RWPE1 (cell line): ENCODE measurements at places on chromosomes 6 and 20.

DNA sequence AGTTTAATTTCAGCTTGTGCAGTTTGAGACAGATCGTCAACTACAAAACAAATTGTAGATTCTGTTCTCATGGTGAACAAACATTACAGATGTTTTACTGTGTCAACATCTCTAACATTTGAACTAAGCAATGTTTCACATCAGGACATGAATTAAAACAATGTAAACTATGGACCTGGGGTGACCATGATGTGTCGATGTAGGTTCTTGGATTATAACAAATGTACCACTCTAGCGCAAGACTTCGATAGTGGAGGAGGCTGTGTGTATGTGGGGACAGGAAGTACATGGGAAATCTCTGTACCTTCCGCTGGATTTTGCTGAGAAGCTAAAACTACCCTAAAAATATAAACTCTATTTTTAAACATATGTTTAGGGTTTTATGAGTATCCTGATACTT lies 17.1 kb downstream of the HIVEP2 start:
- DNase-seq, result no peak

DNA sequence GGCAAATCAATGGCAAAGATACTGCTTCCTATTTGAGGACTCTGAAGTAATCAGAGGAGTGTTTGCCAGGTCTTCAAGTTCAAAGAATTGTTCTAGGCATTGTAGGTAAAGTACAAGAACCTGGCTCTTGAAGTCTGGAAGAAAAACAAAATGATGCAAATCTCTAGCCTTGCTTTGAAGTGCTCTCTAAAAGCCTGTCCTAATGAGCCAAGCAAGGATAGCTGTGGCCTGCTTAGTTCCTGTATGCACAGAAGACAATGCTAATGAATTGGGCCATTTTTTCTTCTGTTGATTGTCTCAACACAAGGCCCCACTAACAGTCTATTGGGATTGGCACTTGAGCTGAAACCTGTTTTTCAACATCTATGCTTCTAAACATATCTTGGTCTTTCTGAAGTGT lies 165.0 kb upstream of the POU3F2 start:
- no peak for DNase-seq

DNA sequence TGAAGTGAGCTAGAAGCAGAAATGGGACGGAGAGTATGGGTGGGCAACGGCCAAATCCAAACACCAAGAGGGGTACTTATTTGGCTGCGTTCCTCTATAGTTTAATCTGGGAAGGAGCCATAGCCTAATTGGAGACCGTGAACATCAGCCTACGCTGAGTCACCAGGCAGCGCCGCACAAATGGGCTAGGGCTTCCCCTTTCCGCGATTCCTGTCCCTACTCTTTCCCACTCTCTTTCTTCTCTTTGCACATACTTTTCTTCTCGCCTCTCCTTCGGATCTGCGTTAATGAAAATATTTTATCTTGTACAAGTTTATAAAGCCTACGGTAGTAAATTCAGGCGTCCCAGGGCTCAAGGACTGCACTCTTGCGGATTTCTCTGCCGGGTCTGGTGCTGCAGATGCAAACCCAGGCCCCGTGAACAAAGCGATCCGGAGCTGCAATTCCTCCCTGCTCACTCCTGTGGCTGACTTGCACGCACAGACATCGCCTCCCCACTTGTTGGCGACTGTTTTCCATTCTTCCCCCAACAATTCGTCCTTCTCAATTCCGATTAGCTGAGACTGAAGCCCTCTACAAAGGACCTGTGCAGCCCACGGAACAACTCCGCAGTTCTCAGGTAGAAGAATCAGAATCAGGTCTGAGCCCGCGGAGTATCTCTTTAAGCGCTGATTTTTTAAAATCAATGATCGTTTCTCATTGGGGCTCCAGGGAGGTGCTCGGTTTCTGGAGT lies 4.2 kb upstream of the TBX18 start:
- no peak for DNase-seq

DNA sequence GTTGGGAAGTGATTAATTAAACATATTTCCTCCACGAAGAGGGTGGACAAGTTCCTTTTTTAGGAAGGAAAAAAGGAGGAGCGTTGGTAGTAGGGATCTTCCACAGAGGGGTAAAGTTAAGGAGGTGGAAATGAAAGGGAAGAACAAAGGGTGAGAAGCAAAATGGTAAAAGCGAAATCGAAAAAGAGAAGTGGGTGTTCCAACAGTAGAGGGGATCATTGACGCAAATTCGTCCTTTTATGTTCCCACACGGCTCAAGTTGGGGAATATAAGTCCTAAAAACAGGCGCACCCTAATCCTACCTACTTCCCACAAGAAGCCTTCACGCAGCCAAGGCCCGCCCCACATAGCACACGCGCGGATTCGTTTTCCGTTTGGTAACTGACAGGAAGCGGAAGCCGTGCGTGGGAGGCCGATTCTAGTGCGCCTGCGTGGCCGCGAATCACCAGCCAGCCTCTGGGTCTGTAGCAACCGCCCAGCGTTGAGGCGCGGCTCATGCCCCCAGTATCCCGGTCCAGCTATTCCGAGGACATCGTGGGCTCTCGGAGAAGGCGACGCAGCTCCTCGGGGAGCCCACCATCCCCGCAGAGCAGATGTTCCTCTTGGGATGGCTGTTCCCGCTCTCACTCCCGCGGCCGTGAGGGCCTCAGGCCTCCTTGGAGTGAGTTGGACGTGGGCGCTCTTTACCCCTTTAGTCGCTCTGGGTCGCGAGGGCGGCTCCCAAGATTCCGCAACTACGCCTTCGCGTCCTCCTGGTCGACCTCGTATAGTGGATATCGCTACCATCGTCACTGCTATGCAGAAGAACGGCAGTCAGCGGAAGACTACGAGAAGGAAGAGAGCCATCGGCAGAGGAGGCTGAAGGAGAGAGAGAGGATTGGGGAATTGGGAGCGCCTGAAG lies at the start of gene NKAPL:
NKAPL (plus strand) TSS at position 421 of the 901 bp plus-strand sequence; CDS start at position 496, 75 bp downstream.
- no peak for DNase-seq

GRCh38 chr20:42795111-42795695 lies 394.5 kb downstream of the PTPRT start:
- DNase-seq, result no peak

DNA sequence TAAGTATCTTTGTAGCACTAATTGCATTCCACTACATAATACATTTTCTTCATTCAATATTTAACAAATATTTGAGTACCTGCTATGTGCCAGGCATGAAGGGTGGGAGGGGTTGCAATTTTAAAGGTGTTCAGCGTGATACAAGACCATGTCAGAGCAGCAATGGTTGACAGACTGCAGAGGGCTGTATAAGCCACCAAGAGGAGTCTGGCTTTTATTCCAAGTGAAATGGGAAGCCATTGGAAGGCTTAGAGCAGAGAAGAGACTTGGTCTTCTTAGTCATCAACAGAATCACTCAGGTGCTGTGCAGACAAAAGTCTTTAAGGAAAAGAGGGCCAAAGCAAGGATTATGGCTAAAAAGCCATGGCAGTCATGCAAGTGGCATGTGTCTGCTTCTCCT lies 360.8 kb upstream of the ARID1B start:
- no peak for DNase-seq

GRCh38 chr20:64003960-64004725 lies 23.2 kb downstream of the PRPF6 start:
- no peak for DNase-seq

- DNase-seq, result no peak
Observed at GRCh38 chr20:14826543-14827313, 489.3 kb upstream of the FLRT3 start.

DNA sequence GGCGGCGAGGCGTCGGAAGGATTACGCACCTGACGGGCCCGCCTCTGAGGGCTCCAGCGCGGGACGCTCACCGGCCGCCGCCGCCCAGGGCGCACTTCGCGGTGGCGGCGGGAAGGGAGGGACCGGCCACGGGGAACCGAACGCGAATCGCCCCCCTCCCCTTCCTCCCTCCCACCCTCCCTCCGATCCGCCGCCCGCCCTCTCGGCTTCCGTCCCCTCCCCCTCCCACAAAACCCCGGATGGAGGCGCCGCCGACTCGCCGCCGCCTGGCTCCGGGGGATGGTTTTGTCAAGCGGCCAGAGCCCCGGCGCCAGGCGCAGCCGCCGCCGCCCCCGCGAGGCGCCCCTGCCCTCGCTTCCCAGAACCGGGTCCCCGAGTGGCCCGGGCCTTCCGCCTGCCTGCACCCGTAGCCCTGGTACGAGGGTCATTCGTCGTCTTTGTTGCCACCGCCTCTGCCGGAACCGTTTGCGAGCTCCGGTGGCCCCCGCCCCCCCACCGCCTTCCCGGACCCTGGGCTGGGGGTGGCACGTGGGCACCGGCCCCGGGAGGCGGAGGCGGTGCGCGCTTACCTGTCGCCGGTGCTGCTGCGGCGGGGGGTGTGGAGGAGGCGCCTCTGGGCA lies 398 bp downstream of the ZBTB2 start:
- peak; percentile 64 for DNase-seq

GRCh38 chr20:46811224-46812084 lies 83.2 kb upstream of the EYA2 start:
- no peak for DNase-seq

DNA sequence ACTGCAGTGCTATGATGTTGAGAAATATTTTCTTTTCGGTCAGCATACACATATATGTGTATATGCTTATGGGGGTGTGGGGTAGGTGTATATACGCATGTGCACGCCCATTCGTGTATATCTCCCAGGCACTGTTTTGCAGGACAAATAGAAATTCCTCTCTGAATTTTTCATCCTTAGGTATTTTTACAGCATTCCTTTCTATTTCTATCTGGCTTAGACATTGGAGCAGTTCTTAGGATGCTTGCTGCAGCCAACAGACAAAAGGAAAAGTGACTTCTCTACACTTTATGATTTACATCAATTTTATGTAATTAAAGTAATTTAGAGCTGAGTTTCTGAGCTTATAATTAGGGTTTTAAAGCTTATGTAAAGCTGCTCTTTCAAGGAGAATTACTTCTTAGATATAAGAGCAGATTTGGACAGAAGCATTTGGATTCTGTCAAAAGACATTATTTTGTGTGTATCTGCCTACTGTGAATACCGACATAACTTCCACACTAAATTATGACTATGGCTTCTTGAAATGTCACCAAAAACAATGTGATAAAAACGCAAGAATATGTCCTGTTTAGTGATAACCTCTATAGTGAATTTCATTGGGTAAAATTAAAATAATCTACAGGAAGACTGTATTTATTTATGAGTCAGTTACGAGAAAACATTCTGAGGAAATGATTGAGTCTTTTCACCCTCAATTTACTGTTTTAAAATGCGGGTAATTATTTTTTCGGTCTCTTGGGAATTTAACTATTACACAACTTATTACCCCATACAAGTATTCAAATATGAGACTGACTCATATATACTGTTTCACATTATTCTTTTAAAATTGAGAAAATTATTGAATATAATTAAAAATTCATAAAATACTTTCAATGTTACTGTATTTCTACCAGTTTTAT lies 21.3 kb upstream of the CEP43 start:
- no peak for DNase-seq

- DNase-seq, result no peak
Observed at GRCh38 chr20:51029963-51030920, 7.3 kb upstream of the KCNG1 start.

GRCh38 chr6:143578054-143578453 lies 66.5 kb upstream of the FUCA2 start:
- no peak for DNase-seq

DNA sequence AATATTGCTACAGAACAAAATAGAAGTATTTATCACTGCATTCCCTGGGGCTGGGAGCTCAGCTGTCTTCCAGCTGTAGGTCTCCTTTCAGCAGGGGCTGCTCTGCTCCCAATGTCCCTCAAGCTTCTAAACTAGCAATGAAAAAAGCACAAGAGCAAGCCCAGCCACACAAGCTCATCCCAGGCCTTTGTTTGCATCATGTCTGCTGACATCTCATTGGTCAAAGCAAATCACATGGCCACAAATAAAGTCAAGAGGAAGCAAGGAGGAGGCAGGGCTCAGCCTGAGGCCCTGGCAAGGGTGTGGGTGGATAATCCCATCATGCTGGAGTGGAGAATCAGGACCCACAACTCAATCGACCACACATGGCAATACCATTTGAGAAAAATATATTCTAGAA lies 2.2 kb upstream of the BFSP1 start:
- peak; percentile 79 for DNase-seq

DNA sequence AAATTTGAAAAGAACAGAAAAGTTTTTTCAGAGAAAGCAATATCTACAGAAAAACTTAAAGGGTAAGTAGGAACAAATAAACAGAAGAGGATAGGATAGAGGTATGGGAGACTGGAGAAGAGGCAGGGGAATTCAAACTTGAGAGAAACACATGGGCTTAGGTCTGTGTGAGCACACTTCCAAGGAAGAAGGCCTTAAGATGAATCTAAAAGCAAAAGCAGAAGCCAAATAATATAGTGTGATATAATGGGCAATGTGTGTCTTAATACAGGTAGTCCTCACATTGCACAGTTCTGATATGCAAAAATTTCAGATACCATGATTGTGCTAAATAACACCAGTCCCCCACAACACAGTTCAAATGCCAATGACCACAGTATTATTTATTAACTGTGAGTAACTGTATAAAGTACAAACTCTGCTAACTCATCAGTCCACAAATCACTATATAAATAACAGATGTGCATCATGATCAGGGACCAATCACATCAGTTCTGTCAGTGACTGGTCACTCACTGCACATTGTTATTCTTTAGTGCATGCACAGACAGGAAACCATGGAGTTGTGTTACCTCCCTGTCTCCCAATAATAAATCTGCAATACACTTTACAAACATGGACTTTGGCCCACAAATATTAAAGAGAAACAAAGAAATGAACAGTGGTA lies 18.6 kb downstream of the SNX14 start:
- peak; percentile 58 for DNase-seq

DNA sequence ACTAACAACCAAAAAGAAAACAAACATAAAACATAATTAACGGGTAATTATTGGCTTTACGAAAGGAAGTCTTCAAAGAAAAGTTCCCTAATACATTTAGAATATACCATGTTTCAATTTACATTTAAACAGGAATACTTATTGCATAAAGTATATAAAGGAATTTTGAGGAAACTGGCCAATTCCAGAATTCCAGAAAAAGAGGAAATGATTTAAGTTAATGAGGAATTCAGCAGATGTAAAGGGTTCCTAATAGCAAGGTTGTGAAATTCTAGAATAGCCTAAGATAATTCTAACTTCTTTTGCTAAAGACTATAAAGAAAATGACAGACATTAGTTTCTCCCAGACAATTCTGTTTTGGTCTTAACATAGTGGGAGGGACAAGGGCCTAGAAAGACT lies 35.0 kb downstream of the DTNBP1 start:
- DNase-seq, result no peak

GRCh38 chr6:10556589-10556988 lies 35.4 kb downstream of the GCNT2 start:
- DNase-seq, result no peak

GRCh38 chr6:79617518-79617941 lies 13.6 kb upstream of the SH3BGRL2 start:
- DNase-seq, result no peak
